GM18507 (cell line): ENCODE measurements at places on chromosomes 13 and 19.
A peak's percentile ranks its signal among the peaks of the same experiment; 100 is the strongest.

DNA sequence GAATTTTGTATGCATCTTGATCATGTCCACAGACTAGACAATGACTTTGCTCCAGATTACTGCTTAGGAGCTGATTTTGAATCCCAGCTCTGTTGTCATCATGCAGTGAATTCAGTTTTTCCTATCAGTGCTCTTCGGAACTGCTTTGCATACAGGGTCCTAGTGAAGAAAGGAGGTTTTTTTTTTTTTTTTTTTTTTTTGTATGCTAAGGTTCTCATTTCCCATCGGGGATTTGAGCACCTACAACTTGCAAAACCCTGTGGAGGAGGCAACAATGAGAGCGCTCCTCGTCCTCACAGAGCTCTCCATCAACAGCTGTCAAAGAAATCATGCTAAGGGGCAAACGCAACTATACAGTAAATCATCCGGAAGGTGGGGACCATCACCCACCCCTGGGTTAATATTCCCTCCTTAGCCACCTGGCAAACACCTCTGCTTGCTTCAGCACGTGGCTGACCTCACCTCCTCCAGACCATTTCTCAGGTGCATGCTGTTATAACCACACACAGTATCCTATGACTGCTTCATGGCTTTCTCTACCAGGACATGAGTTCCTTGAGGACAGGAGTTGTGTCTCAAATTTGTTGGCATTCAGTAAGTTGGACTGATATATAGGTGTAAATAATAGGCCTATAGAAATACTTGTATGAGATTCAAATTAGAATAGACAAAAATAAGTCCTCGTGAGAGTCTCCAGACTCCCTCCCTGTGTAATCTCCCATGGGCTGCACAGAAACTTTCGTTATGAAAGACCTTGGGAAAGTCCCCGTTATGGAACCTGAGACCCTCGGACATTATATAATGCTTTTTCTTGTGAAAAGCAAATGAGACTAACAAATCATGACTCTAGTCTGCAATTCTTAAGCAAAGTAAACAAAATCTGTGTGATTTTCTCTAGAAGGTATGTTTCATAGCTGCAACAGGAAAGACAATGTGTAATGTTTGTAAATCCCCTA is 113.8 kb downstream of the KATNAL1 start:
- DNase-seq = no peak

DNA sequence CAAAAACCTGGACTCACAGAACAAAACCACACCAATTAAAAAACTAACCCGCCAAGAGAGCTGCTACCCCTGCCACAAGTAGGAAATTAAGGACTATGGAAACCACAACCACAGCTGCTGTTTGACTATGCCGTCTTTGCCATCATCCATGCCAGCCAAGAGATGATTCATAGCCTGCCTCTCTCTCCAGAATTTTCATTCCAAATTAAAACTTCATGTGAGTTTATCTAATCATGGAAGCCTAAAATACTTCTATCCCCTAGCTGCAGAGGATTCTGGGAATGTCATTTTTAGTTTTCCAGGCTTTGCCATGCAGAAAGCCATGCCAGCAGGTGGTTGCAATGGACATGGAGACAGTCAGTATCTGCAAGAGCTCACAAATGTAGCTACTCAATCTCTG is 27.6 kb upstream of the GTF2F2 start:
- no peak for DNase-seq

- DNase-seq = no peak
These were observed 16.1 kb downstream of the MKNK2 start for GRCh38 chr19:2034729-2035589.

DNA sequence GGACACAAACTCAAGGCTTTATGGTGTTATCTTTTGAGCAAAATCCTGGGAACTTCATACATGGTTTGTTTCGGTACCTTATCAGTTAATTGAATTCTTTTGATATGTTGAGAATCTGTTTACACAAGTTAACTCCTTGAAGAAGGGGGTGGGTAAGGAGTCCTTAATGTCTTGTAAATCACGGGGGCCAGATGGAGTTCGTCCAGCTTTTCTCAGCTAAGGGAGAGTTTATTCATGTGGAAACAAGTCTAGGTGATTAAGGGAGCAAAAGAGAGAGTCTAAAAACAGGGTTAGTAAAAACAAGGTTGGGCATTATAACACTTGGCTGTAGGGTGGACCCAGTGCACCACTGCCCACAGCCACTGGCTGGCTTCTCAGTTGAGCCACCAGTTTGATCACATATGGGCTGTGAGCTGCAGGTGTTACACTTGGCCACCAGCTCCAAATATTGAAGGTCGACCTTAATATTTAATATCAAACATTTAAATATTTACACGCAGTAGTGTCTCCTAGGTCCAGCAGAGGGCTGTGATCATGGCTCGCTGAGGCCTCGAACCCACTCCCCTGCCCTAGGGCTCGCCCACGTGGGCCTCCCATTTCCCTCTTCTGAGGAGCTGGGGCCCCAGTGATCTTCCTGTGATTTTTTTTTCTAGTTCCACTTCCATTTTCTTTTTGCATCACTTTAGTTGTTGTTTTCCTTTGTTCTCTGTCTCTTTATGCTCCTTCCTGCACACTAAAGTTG is 21.0 kb upstream of the ZNF43 start:
- DNase-seq = no peak

- no peak for DNase-seq
These were observed 54.5 kb downstream of the NUFIP1 start for GRCh38 chr13:44934724-44935123.

- DNase-seq = no peak
These were observed 87.9 kb upstream of the POSTN start for GRCh38 chr13:37686501-37686900.

GRCh38 chr19:5590151-5590864 is 22.6 kb upstream of the TINCR start:
- no peak for DNase-seq

GRCh38 chr19:35869327-35870123 is 1.2 kb downstream of the APLP1 start:
- DNase-seq = peak; percentile 69

DNA sequence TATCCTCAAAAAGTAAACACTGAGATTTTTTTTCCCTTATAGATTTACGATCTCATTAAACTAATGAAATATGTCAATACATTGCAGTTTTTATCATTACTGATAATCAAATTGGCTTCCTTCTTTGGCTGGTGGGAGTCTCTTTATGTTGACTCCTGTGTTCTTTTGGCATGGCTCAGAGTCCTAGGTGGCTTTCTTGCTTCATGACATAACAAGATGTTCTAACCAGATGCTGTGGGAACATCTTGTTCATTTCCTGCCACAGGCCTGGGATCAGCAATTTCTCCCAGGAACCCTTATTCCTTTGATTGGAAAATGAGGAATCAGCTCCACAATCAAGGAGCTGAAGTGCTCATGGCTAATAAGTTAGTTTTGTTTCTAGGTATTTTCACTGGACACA is 13.2 kb upstream of the CYP4F22 start:
- DNase-seq = no peak

DNA sequence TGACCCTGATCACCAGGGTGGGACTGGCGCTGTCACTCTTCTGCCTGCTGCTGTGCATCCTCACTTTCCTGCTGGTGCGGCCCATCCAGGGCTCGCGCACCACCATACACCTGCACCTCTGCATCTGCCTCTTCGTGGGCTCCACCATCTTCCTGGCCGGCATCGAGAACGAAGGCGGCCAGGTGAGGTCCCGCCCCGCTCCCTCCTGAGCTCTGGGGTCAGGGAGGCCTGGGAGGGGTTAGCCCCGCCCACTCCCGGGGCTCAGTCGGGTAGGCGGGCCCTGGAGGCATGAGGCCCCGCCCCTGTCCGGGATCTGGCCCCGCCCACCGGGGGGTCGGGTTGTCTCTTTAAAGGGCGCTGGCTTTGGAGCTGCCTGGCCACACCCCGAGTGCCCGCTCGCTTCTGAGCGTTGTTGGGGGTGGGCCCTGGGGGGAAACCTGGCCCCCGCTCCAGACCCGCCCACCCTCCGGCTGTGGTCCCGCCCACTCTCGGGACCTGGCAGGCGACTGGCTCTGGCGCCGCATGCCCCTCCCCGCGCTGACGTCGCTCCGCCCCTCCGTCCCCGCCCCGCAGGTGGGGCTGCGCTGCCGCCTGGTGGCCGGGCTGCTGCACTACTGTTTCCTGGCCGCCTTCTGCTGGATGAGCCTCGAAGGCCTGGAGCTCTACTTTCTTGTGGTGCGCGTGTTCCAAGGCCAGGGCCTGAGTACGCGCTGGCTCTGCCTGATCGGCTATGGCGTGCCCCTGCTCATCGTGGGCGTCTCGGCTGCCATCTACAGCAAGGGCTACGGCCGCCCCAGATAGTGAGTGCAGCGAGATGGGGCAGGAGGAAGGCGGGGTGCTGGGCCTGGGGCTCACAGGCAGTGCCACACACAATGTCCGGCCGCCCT is 13.1 kb downstream of the DDX39A start:
- DNase-seq = peak; percentile 95

DNA sequence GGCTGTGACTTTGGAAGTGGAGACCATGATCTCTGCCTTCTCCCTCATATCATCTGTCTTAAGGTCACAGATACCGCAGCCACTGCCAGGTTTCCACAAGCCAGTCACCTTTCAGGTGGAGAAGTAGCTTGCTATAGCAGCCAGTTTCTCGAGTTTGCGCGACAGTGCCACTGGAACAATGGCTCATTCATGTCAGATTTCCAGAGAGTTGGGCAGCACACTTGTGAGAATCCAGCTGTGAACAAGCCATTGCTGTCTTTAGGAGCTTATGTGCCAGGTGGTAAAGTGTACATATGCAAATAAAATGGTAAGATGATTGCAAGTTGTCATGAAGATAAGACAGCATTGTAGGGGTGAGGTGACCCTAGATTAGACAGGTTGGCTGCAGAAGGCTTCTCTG is 22.3 kb downstream of the GARRE1 start:
- no peak for DNase-seq

GRCh38 chr19:6750062-6750461 is 10.6 kb downstream of the TRIP10 start:
- DNase-seq = no peak

DNA sequence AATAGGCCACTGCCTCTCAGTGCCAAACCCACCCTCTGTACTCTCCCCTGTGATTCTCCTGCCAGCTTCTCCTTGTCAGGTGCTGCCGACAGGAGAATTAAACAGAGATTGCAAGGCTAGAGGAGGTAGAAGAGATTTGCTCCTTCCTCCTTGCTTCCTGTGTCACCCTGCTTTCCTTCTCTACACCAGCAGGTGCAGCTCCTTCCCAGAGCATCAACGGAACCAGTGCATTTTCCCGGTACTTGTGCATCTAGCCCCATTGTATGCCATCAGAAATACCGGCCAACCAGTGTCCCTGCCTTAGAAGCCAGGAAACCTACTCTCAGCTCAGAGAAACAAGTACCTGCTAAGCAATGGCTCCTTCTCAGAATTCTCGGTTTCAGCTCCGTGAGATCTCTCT is 253.2 kb downstream of the SUCLA2 start:
- no peak for DNase-seq

DNA sequence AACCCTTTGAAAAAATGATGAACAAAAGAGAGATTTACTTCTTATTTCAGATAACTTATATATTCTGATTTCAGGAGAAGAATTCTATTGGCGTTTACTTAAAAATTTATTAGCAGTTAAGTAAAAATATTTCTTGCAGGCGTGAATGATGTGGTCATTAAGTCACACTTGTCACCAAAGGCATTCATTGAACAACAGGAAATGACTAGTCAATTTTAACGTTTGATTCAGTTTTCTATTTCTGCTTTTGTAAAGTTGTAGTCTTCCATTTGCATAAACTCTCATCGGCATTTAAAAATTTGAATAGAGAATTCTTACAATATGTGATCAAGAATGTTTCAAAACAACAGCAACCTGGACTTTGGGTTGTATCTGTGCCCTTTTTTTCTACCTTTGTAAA is 83.4 kb downstream of the GPR12 start:
- no peak for DNase-seq

GRCh38 chr19:49738268-49738667 is 24.8 kb downstream of the TSKS start:
- no peak for DNase-seq

- peak; percentile 47 for DNase-seq
These were observed 9.0 kb downstream of the BLOC1S3 start for GRCh38 chr19:45187421-45188100.

DNA sequence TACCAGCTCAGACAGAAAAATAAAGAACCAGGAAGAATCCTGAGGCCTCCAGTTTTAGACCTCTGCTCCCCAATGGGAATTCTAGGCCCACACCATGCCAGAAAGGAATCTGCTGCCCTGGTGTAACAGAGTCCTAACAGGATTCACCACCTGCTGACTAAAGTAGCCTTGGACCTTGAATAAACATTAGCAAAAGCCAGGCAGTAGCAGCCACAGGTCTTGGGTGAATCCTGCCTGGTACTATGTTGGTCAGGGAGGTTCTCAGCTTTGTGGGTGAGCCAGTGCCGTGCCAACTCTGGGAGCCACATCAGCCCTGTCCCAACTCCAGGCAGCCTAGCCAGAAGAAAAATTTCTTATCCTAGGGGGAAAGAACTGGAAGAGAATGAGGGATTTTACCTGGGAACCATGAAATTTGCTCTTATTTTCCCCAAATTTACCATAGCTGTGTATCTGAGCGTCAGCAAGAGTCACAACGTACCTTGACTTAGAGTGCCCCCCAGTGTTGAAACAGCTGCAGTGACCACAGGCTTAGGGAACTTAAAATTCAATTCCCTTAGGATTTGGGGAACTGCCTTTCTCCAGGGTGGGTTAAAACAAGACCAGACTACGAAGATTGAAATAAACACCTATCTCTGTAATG is 1895.6 kb upstream of the PRR20A start:
- DNase-seq = no peak

DNA sequence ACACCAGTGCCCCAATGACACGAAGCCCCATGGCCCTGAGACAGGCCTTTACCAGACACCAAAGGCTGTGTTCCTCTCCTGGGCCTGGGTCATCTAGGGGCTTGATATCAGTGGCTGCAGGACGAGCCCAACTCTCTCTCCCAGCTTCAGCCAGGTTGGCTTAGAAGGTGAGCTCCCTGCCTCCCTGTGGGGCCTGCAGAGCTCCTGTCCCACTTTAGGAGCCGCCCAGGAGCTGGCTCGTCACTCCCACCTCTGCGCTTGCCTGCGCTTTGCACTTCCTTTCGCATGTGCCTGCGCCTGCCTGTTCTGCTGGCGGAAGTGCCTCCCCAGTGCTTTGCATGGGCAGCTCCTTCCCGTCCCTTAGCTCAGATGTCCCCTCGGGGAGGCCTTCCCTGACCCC is 4.9 kb downstream of the CALM3 start:
- DNase-seq = no peak

GRCh38 chr19:5355076-5355475 is 14.5 kb upstream of the PTPRS start:
- DNase-seq = no peak

DNA sequence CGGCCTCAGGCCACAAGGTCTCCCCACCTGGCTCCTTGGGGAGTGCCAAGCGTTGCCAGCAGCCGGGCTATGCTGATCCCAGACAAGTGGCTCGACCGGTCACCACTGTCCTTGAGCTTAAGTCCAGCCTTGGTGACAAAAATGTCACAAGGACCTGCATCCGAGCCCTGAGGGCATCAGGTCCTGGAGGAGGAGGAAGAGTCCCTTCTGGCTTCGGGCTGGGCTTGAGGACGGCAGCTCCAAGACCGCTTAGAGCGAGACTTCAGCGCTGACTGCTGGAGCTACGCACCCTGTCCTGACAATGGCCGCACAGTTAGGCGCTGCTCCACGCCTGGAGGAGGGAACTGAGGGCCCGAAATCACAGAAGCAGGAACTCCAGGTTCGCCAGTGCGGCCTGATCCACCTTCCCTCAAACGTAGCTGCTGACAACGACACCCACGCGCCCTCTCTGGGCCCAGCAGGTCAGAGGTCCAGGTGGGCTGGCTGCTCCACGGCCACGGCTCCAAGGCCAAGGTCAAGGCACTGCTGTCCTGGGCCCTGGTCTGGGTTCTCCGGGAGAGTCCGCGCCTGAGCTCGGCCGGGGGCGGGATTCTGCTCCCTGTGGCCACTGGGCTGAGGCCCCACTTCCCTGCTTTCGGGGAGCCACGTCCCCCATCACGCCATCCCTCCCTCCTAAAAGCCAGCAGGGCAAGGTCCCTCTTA is 7.0 kb downstream of the SBNO2 start:
- DNase-seq = no peak
